ENCODE measurements at places on chromosomes 1 and 21. TPM values are rescaled to one million over a fixed set of nuclear protein-coding genes. Genes with fewer than 3 reads are reported as not detected.

DNA sequence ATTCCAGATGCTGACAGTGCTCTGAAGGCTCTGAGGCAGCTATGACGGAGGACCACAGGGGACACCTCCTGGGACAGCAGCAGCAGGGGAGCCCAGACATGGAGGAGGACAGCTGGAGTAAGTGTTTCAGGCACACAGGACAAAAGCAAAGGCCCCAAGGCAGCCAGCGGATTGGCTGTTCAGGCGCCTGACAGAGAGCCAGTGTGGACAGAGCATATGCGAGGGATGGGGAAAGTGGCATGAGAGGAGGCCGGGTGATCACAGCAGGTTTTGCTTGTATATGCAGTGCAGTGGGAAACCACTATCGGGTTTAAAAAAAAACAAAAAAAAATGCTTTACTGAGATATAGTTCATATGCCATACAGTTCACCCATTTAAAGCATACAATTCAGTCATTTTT is 19.1 kb downstream of the CHRNB2 start:
- H3K36me3 ChIP-seq, result peaks cover 100% of the 10 kb centered on the region
- H3K27ac ChIP-seq, result no peak overlapping the region
- H3K4me1 ChIP-seq, result no peaks in the 10 kb centered on the region
- DNase-seq, result no peak

Gene ADGRL4
- total RNA-seq, result not detected

- no peak for DNase-seq
- H3K4me1 ChIP-seq, result no peaks in the 10 kb centered on the region
- no peak overlapping the region for H3K27ac ChIP-seq
- H3K36me3 ChIP-seq, result no peaks in the 10 kb centered on the region
Measured at GRCh38 chr1:208475951-208476845, 232.0 kb upstream of the PLXNA2 start.

Gene PRDM16
- total RNA-seq, result not detected

- no peaks in the 10 kb centered on the region for H3K27me3 ChIP-seq
- H3K4me1 ChIP-seq, result peaks cover 74% of the 10 kb centered on the region
- H3K4me3 ChIP-seq, result peak overlapping the region; percentile 65
- H3K36me3 ChIP-seq, result peaks cover 49% of the 10 kb centered on the region
- peak overlapping the region; percentile 95 for H3K27ac ChIP-seq
Measured at GRCh38 chr1:226702957-226703831, 35.9 kb downstream of the ITPKB start.

DNA sequence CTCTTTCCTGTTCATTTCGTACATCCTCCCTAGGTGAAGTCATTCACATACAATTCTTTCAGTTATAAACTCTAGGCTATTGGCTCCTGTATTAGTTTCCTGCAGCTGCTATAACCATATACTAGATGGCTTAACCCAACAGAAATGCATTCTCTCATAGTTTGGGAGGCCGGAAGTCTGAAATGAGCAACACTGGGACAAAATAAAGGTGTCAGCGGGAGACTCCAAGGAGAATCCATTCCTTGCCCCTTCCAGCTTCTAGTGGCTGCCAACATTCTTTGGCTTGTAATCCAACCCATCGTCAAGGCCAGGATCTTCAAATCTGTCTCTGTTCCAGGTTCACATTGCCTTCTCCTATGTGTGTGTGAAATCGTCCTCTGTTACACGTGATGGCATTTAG is 71.3 kb downstream of the TOR3A start:
- no peaks in the 10 kb centered on the region for H3K27me3 ChIP-seq
- H3K27ac ChIP-seq, result no peak overlapping the region
- H3K4me1 ChIP-seq, result no peaks in the 10 kb centered on the region
- H3K36me3 ChIP-seq, result no peaks in the 10 kb centered on the region
- DNase-seq, result no peak
- H3K4me3 ChIP-seq, result no peak overlapping the region

DNA sequence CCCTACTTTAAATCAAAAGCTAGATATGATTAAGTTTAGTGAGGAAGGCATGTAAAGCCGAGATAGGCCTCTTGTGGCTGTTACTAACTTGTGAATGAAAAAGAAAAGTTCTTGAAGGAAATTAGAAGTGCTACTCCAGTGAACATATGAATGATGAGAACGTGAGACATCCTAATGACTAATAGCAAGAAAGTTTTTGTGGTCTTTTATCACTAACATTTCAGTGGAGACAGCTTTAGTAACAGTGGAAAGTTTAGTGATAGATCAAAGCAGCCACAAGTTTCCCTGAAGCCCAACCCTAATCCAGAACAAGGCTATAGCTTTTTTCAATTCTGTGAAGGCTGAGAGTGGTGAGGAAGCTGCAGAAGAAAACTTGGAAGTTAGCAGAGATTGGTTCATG is 73.6 kb upstream of the LRRC8B start:
- peaks cover 7% of the 10 kb centered on the region for H3K27me3 ChIP-seq
- H3K4me1 ChIP-seq, result no peaks in the 10 kb centered on the region
- H3K4me3 ChIP-seq, result no peak overlapping the region
- no peak overlapping the region for H3K27ac ChIP-seq
- no peaks in the 10 kb centered on the region for H3K36me3 ChIP-seq
- no peak for DNase-seq

Gene PCBP3
- 3.8 TPM for total RNA-seq

Gene HAO2
- total RNA-seq, result not detected

GRCh38 chr1:29136391-29136915 is 12.8 kb upstream of the TMEM200B start:
- no peak overlapping the region for H3K27ac ChIP-seq
- DNase-seq, result no peak
- H3K4me3 ChIP-seq, result no peak overlapping the region
- no peaks in the 10 kb centered on the region for H3K36me3 ChIP-seq

GRCh38 chr1:54846301-54846700 is 40.7 kb downstream of the DHCR24 start:
- no peaks in the 10 kb centered on the region for H3K27me3 ChIP-seq
- no peak for DNase-seq
- H3K27ac ChIP-seq, result no peak overlapping the region
- no peaks in the 10 kb centered on the region for H3K4me1 ChIP-seq
- no peaks in the 10 kb centered on the region for H3K36me3 ChIP-seq

Measured in CD4-positive, alpha-beta T cell (primary cell).